ENCODE measurements at places on chromosomes 5 and 9.
A peak's percentile ranks its signal among the peaks of the same experiment; 100 is the strongest.

- DNase-seq = no peak
Measured at GRCh38 chr5:8138884-8139283, 269.9 kb downstream of the MTRR start.

DNA sequence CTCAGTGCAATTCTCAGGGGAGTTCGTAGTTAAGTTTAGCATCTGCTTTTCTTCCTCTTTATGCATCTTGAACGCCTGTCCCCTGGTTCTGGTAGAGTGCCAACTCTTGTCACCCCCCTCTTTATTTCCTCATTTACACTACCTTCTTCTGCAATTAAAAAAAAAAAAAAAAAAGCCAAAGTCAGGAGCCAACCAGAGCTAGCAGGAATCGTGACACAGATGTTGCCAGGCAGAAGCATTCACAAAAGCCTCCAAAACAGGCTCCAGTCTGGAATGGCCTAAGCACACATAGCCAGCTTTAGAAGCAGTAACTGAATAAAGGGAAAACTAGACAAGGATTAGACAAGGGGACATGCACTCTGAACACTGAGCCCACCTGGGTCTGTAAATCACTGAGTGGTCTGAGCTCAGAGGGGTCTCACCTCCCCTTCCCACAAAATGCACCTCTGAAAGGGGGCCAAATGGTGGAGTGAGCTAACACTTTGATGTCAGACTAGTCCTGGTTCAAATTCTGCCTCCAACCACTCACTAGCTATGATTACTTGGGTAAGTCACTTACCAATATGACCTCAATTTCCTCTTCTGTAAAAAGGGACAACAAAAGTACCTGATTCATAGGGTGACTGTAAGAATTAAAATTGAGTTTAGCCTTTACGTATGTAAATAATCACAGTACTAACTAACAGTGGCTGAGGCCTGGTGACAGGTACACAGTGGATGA, 2.0 kb downstream of the CD74 start:
- peak; percentile 93 for DNase-seq

DNA sequence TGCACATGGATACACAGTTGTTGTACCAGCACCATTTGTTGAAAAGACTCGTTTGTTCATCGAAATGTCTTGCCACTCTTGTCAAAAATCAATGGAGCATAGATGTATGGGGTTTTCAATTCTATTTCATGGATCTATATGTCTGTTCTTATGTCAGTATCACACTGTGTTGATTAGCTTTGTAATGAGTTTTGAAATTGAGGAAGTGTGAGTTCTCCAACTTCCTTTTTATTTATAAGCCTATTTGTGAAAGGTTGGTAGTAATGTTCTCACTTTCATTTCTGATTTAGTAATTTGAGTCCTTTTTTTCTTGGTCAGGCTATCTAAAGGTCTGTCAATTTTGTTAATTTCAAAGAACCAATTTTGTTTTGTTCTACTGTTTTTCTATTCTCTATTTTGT, 26.1 kb downstream of the ZNF510 start:
- DNase-seq = no peak

- DNase-seq = no peak
Measured at GRCh38 chr9:70511858-70512257, 97.4 kb upstream of the KLF9 start.

DNA sequence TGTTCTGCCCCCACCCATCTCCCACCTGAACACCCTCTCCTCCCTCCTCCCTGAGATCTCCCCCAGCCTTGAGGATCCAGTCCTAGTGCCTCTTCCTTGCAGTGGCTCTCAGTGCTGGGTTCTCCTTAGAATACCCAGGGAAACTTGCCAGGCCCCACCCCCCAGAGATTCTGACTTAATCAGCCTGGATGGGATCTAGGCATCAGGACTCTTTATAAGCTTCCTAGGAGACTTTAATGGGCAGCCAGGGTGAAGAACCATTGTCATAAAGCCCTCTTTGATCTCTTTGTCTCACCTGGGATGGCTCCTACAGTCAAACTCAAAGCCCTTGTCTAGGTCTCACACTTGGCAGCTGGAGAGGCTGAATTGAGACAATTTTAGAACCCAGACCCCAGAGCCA, 8.6 kb upstream of the GLIS3 start:
- DNase-seq = no peak

- peak; percentile 45 for DNase-seq
Measured at GRCh38 chr9:123867034-123867433, 62.9 kb downstream of the DENND1A start.
